ENCODE measurements at places on chromosomes 7 and 10.

DNA sequence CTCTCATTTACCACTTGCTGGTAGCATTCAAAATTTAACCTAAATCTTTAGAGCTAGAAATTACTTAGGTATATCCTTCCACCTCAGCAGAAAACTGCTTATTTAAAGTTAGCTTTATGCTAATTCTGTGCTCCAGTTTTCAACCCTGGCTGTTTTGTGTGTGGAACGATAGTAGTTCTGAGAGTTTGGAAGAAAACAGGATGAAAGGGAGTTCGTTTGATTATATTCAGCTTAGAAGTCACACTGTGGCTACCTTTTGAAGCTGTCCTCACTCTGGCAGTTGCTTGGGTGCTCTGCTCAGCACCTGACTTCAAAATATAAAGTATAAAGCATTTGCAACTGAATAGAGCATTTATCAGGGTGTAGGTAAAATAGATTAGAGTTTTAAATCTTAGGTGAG is 2.6 kb upstream of the ASCC1 start:
- no peak for DNase-seq

GRCh38 chr10:86229376-86229775 is 137.2 kb downstream of the GRID1 start:
- DNase-seq: no peak

DNA sequence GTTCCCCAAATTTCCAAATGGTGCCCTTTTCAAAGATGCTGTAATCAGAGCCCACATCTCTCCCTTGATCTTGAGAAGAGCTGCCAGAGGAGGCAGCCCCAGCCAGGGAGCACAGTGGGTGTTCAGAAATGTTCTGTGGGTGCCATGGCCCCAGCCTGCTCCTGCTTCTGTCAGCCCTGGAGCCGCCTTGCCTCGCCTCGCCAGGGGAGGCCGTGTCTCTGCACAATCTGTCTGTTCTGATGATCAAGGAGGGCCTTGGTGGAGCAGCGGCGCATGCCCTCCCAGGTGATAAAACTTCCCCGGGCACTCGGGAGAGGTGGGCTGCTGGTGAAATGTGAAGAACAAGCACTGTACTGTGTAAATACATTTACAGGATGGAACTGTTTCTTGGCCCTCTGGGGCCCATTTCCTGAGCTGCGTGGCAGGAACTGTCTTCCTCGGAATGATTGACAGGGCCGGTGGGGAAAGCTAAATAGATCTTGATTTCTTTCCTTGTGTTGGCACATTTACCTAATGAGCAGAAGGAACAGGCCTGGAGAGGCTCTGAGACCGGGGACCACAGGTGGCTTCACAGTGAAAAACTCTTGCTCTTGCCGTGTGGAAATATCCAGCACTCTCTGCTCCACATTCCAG is 207.8 kb upstream of the PODXL start:
- no peak for DNase-seq

DNA sequence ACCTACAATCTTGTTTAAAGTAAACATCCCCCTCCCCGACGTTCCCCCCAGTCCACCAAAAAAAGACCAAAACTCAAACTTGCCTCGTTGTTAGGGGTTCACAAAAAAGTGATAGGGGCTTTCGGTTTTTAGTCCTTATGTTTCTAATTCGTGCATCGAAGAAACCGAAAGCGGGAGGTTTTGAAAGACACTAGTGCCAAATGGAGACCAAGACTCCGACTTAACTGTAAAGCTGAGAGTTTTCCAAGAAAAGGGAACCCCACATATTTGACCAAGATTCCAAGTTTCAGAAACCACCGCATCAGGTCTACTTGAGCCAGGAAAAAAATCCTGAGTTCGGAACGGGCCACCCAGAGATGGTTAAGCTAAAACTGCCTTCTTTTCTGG is 534 bp downstream of the PSMA2 start:
- DNase-seq: no peak

- no peak for DNase-seq
These were observed 433.7 kb upstream of the TPK1 start for GRCh38 chr7:145269418-145270161.

- no peak for DNase-seq
These were observed 121.8 kb downstream of the INHBA start for GRCh38 chr7:41581041-41581440.

DNA sequence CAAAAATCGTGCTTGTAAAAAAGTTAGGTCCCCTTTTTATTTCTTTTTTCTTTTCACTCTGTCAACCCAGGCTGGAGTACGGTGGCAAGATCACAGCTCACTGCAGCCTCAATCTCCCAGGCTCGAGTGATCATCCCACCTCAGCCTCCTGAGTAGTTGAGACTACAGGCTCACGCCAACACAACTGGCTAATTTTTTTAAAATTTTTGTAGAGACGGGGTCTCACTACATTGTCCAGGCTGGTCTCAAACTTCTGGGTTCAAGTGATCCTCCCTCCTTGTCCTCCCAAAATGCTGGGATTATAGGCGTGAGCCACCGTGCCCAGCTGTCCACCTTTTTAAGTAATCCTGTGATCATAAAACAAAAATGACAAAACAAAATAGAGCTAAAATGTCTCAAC is 19.4 kb upstream of the ARHGAP12 start:
- DNase-seq: no peak

GRCh38 chr7:140857048-140857447 is 67.7 kb downstream of the BRAF start:
- DNase-seq: no peak

GRCh38 chr10:30870896-30871295 is 160.8 kb downstream of the ZNF438 start:
- peak; percentile 67 for DNase-seq

DNA sequence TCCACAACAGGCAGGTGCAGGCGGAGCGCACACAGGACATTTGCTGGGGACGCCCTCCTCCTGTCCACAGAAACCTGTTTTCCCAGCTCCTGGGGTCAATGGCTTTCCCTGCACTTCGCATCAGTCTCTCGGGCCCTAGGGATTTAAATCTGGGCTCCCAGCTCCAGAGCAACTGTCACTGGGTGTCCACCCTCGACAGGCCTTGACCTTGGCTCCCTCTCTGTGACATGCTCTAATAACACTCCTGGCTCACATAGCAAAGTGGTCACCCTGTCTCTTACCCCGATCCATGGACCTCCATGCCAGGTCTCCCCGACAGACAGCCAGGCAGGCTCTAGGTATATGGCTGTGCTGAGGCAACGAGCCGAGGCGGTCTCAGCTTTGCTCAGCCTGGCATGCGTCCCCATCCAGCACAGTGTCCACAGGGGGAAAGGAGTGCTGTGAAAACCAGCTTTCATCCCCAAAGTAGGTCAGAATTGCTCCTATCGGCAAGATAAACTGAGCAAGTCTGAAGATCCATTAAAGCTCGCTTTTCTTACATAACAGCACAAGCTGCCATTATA is 195.6 kb downstream of the TNS3 start:
- DNase-seq: no peak

DNA sequence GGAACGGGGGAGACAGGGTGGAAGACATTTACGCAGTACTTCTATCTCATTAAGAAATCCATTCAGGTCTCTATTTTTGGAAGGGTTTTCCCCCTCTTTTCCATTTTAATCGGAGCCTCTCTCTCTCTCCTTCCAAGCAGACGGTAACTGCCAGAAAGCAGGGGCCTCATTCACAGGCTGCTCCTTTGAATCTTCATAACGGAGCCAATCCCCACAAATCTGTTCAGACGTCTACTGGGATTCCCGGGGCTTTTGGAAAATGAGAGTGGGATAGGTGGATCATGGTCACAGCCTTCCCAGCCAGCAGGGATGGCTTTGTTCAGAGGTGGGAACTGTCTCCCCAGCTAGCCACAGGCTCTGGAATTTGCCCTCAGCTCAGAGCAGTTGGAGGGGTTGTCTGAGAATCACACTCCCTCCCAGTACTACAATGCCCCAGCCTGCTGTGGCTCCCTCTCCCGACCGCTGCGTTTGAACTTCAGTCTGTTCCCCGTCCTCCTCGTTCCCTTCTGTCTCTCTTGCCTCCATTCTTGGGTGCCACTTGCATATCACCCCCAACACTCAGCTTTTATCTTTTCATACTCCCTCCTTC is 413.6 kb downstream of the PLXNA4 start:
- no peak for DNase-seq

- DNase-seq: no peak
These were observed 1137.3 kb downstream of the REEP3 start for GRCh38 chr10:64658528-64658927.

- DNase-seq: no peak
These were observed 121.8 kb downstream of the CAMK1D start for GRCh38 chr10:12471135-12471534.

DNA sequence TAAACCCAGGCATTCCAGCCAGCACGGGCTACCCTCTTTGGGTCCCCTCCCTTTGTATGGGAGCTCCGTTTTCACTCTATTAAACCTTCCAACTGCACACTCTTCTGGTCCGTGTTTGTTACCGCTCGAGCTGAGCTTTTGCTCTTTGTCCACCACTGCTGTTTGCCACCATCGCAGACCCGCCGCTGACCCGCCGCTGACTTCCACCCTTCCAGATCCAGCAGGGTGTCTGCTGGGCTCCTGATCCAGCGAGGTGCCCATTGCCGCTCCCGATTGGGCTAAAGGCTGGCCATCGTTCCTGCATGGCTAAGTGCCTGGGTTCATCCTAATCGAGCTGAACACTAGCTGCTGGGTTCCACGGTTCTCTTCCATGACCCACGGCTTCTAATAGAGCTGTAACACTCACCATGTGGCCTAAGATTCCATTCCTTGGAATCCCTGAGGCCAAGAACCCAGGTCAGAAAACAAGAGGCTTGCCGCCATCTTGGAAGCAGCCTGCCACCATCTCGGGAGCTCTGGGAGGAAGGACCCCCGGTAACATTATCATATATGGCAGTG is 14.5 kb downstream of the ZNF277 start:
- no peak for DNase-seq

- peak; percentile 45 for DNase-seq
These were observed 62.7 kb downstream of the VPS41 start for GRCh38 chr7:38846280-38846679.

GRCh38 chr10:48404646-48405045 is 98.2 kb downstream of the MAPK8 start:
- no peak for DNase-seq

GRCh38 chr10:97849103-97849686 is 448 bp upstream of the GOLGA7B start:
- no peak for DNase-seq

DNA sequence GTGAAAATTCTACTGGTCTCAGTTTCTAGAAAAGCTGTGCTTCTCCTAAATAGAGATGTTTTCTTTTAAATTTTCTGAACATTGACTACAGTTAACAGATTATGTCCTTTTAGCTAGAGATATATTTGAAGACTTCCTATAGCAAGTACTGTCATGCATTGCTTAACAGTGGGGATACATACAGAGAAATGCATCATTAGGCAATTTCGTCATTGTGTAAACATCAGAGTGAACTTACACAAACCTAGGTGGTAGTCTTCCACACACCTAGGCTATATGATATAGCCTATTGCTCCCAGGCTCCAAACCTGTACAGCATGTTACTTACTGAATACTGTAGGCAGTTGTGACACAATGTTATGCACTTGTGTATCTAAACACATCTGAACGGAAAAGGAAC is 28.5 kb downstream of the PIK3CG start:
- DNase-seq: no peak

GRCh38 chr7:131188367-131189339 is 139.0 kb upstream of the MKLN1 start:
- peak; percentile 97 for DNase-seq

DNA sequence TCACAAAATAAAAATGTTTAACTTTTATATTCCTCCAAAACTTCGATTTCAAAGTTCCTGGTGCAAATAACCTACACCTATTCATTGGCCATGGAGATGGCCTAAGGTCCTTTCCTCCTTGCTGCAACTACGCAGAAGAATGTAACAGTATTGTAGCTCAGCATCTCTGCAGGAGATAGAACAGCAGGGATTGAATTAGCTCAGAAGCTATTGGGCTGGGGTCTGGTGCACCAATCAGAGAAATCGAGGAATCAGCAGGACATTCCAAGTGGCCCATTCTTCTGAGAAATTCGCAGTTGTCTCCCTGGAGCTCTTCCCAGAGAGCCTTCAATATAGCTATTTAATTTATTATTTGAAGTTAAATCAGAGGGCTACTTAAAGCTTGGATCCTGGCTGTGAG is 560.6 kb downstream of the GATA3 start:
- no peak for DNase-seq

GRCh38 chr10:43982250-43982649 is 333.6 kb upstream of the ZNF32 start:
- DNase-seq: no peak

GRCh38 chr7:73827567-73828106 is 3.2 kb upstream of the CLDN4 start:
- DNase-seq: peak; percentile 48

DNA sequence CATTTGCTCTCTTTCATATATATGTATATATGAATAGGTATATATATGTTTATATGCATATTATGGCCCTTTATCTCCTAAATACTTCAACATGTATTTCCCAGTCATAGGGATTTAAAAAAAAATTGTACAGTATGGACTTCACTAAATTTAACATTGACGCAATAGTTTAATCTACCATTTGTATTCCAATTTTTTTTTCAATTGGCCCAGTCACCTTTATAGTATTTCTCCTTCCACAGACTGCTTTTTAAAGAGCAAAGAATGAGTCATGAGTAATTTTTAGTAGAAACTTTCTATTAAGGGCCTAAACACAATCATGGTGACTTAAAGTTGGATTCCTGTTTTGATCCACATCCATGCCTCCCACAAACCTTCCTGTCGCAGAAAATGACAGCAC is 20.5 kb downstream of the CCSER2 start:
- DNase-seq: peak; percentile 63

DNA sequence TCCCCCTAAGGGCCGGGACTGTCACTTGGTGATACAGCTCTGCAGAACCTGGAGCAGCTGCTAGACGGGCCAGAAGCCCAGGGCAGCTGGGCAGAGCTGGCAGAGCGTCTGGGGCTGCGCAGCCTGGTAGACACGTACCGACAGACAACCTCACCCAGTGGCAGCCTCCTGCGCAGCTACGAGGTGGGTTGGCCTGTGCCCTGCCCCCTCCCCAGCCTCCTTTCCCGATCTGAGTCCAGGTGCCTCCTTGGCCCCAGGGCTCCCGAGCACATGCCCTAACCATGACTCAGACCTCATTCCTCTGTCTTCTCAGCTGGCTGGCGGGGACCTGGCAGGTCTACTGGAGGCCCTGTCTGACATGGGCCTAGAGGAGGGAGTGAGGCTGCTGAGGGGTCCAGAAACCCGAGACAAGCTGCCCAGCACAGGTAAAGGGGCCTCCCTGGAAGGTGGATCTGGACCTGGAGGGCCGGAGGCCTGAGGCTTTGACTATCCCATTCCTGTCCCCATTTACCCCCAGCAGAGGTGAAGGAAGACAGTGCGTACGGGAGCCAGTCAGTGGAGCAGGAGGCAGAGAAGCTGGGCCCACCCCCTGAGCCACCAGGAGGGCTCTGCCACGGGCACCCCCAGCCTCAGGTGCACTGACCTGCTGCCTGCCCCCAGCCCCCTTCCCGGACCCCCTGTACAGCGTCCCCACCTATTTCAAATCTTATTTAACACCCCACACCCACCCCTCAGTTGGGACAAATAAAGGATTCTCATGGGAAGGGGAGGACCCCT is 6.4 kb downstream of the NFKB2 start:
- no peak for DNase-seq
